ENCODE measurements at places on chromosomes 4 and X. TPM values are rescaled to one million over a fixed set of nuclear protein-coding genes. Genes with fewer than 3 reads are reported as not detected.

Gene CORIN
- 6.6 TPM for polyA plus RNA-seq

Gene XK
- 1.3 TPM for polyA plus RNA-seq

DNA sequence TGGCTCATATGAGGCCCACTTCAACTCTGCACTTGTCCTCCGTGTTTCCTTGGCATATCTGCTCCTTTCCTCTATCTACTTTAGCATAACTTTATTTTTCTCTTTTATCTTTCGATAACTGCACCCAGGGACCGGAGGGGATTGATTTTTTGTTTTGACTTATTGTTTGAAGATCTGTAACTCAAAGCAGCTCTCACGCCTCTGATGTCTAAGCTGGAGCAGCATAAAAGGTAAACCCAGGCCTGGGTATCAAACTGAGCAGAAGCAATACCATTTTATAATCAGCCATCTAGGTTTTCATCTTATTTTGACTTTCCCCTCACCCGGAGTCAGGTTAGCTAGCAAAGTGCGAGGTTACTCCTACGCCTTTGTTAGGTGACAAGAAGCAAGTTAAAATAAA is 28.4 kb downstream of the LEF1 start:
- no peak for DNase-seq

- DNase-seq = no peak
Measured at GRCh38 chr4:185904381-185904780, 92.4 kb upstream of the SORBS2 start.

Gene ETDA
- polyA plus RNA-seq = not detected

GRCh38 chr4:54764476-54764875 is 106.7 kb downstream of the KIT start:
- no peak for DNase-seq

- no peak for DNase-seq
Measured at GRCh38 chr4:66564901-66565651, 894.8 kb upstream of the EPHA5 start.

- DNase-seq = no peak
Measured at GRCh38 chr4:186948361-186949242, 224.9 kb upstream of the FAT1 start.

DNA sequence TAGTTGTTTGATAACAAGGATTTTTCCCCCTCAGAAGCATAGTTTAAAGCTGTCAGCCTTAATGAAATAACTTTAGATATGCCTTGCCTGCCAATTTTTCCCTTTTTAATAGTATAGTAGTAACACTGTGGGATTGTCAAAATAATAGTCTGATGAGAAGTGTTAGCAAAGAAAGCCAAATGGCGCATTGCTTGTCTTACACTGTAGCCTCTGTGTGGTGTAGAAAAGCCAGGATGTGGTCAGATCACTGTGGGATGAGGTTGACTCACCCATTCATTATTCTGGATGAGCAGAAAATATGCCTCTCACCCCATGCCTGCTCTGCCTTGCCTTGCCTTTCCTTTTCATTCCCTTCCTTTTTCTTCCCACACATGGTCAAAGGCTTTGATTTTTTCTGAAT is 257.8 kb upstream of the NRK start:
- DNase-seq = no peak

DNA sequence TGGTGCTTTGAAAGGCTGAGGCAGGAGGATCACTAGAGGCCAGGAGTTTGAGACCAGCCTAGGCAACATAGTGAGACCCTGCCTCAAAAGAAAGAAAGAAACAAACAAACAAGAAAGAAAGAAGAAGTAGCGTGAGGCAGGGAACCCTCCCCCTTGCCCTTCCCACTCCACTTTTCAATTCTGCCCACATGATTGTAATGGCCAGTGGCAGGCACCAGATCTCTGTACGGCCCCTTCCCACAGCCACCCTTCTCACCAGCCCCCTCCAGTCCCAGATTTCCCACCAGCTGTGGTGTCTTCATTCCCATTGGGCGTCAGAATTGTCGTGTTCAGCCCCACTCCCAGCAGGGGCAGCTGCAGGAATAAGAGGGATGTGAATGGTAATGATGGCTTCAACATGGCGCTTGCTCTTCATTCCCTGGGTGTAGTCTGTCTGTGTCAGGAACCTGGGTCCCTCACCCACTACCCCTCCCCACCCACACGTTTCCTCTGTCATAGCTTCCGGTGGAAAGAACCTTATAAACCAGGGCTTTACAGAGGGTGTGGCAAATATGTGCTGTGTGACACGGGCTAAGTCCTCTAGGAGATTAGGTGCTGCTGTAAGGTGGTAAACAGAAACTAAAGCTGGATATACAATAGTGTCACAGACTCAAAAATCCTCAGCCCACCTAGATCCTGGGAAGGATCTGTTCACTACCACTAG is at the start of gene IL2RG:
Gene IL2RG (minus strand): TSS at position 437 of the 703 bp plus-strand sequence. CDS start 38 bp downstream, at position 399.
- no peak for DNase-seq

Gene EREG
- polyA plus RNA-seq = 0.42 TPM

Gene RHOXF2
- 0.83 TPM for polyA plus RNA-seq

Gene VCX3A
- polyA plus RNA-seq = not detected

Gene ADGRG2
- polyA plus RNA-seq = 19.2 TPM

Measured in left renal pelvis (tissue), 4 donors.